ENCODE measurements at places on chromosomes 13 and 19. TPM values are rescaled to one million over a fixed set of nuclear protein-coding genes. Genes with fewer than 3 reads are reported as not detected.

Gene SLC25A41
- 0.14 TPM for total RNA-seq

Gene RGL3
- total RNA-seq = not detected

Gene ZNF527
- 4.6 TPM for total RNA-seq

GRCh38 chr13:95258619-95259194 lies 42.5 kb downstream of the ABCC4 start:
- no peak for DNase-seq

- DNase-seq = no peak
Measured at GRCh38 chr13:93996481-93996880, 483.0 kb downstream of the DCT start.

DNA sequence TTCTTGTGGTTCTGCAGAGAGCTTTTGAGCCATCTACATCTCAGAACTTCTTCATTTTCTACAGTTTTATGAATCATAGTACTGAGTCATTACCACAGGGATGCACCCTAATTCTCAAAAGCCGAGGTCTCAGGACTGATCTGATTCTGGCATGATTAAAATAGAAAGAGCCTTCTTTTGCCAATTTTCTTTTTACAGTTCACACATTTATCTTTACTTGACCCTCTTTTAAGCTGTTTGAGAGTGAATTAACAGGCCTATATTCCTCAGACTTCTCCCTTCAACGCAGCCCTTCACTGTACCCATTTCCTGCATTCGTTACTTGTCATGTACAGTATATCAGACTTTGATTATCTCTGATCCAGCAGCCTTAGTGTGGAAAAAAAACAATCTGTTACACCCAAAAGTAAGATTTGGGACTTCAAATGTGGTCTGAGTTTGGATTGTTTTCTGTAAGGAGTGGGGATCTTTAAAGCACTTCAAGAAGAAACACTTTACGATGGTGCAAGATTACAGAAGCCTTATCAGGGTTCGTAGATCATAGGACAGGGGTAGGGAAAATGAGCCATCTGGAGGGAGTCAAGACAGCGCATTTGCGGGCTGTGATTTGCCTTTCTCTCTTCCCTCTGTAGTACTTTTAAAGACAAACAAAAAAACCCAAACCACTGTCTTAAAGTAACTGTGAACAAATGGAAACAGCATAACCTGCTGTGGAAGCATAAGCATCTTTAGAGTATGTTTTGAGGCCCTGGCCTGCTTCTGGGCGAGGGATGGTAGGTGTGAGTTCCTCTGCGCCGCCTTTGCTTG lies 15.3 kb upstream of the GPR183 start:
- DNase-seq = no peak

GRCh38 chr13:29936051-29936813 lies 85.8 kb upstream of the UBL3 start:
- no peak for DNase-seq
